ENCODE measurements at places on chromosomes 7 and 10.

DNA sequence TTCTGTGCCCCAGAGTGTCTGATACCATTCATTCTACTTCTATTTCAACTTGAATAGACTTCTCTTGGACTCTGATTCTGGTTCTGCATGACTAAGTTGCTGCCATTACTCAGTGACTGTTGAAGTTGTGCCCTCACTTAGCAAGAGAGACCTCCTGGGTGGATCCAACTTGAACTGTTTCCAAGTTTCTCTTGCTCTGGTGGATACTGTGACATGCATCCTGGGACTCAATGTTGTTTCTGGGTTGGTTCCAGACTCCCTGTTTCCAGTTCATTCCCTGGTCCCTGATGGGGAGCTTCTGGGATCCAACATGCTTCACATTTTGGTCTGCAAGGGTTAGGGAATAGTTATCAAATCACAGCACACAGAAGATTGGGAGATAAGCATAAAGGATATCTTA is 26.2 kb upstream of the PRPF18 start:
- no peak for DNase-seq

GRCh38 chr7:37942934-37943610 is 22.6 kb downstream of the EPDR1 start:
- DNase-seq = no peak

DNA sequence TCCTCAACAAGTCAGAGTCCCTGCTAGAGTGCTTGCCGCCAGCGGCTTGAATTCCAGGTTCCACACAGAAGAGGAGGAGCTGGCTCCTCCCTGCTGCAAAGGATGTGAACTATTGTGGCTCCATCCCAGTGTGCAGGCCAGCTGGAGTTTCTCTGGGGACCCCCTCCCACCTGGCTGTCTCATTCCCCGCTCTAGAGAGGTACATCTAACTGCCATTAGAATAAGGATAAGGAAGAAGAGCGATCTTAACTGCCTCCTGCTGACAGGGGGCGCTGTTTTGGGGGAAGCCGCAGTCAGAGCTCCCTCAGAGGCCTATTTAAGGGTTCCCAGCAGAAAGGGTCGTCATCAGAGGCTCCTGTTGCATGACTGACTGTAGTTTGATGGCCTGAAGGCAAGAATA is 40.8 kb upstream of the HECW1 start:
- DNase-seq = no peak

- no peak for DNase-seq
Measured at GRCh38 chr7:151484971-151485707, 34.6 kb downstream of the RHEB start.

DNA sequence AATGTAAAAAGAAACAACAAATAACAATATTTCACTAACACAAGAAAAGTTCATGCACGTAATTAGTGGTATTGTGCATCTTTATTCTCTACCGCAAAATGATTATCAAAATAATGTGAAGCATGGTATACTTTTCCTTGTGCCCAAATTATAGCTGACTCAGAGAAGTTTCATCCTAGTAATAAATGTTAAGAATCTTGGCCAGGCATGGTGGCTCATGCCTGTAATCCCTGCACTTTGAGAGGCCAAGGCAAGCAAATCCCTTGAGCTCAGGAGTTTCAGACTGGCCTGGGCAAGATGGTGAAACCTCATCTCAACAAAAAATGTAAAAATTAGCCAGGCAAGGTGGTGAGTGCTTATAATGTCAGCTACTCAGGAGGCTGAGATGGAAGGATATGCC is 105.0 kb downstream of the KMT2C start:
- no peak for DNase-seq

GRCh38 chr7:94400643-94401427 is 6.1 kb downstream of the COL1A2 start:
- DNase-seq = no peak

GRCh38 chr7:101066141-101066832 is 19.0 kb upstream of the TRIM56 start:
- no peak for DNase-seq

DNA sequence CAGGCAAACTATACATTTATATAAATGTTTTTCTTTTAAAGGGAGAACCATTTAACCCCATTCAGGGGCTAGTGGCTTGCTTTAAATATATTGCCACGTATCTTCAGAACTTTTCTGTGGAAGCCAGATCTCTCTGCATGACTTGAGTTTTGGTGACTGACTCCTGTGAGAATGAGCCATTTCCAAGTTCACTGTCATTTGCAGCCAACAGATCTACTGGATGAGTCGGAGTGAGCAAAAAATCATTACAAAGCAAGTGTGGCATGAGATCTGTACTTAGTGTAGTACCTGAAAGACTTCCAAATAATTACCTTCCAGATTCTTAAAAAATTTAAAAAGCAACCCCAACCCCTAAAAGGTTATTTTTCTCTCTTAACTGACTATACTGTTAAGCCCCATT is 45.6 kb downstream of the PDSS1 start:
- DNase-seq = no peak

GRCh38 chr7:93219868-93220267 is 6.4 kb downstream of the HEPACAM2 start:
- DNase-seq = no peak

DNA sequence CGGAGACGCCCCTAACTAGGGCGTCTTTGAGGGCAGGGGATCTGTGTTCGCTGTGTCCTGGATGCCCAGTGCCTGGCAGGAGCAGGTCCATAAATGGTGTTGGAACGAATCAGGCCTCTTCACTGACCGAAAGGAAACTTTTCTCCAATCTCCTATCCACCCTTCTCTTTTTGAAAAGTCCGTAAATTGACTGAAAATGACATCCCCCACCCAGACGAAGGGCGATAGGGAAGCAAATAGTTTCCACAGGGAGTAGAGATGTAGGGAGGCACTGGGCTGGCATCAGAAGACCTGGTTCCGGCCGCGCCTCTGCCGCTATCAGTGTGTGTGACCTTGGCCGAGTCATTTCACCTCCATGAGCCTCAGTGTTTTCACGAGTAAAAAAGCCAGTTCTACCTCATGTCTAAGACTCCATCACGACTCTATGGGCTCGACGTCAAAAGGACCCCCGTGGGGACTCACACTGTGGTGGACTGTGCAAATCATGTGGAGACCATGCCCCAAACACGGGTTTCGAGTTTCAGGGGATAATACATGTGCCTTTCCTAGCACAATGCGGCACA is 497 bp upstream of the RAB11FIP2 start:
- no peak for DNase-seq

- no peak for DNase-seq
Measured at GRCh38 chr10:58350619-58351323, 16.0 kb downstream of the UBE2D1 start.

DNA sequence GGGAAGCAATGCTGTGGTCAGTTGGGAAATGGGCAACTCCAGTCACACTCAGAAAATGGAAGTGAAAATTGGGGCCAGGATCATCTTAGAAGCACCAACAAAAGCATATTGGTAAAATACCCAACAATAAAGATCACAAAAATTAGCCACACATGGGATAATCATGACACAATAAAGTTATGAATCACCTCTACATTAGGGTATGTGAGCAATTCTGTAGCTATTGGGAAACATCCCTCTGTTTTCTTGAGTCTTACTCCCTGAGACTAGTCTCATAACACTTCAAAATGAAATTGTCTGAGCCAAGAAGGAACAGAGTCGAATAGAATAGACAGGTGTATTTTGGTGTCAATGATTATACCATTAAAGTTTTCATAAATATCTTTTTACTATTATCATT is 178.3 kb downstream of the DYNC1I1 start:
- no peak for DNase-seq

- DNase-seq = peak; percentile 28
Measured at GRCh38 chr7:77799078-77799964, 748 bp downstream of the PHTF2 start.

- DNase-seq = no peak
Measured at GRCh38 chr10:105837951-105838350, 1196.9 kb downstream of the SORCS3 start.

DNA sequence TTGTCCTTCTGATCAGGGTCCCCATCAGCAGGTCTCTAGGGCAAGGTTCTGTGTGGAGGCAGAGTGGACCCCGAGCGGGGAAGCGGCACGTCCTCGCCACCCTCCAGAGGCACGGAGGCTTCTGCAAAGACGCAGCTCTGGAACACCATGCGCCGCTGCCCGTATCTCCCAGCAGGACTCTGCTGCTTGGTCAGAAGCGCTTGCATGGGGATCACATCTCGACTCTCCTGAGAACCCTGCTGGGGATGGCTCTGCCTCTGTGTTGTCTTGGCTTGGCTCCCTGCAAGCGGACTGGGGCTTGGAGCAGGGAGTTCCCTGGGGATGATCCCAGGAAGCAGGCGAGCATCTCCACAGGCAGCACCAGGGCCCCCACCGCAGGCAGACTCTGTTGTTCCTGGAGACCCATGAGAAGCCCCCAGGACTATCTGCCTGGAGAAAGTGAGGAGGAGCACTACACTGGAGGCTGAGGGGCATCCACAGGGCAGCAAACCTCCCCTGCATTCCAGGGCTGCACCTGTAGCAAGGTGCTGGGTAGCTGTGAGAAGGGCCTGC is 520.5 kb downstream of the GLRX3 start:
- peak; percentile 65 for DNase-seq

- DNase-seq = no peak
Measured at GRCh38 chr7:98831641-98832221, 38.1 kb downstream of the TMEM130 start.

GRCh38 chr7:35003679-35004303 is 33.5 kb downstream of the DPY19L1 start:
- DNase-seq = no peak

- DNase-seq = no peak
Measured at GRCh38 chr7:109964780-109965179, 1126.1 kb upstream of the LRRN3 start.

DNA sequence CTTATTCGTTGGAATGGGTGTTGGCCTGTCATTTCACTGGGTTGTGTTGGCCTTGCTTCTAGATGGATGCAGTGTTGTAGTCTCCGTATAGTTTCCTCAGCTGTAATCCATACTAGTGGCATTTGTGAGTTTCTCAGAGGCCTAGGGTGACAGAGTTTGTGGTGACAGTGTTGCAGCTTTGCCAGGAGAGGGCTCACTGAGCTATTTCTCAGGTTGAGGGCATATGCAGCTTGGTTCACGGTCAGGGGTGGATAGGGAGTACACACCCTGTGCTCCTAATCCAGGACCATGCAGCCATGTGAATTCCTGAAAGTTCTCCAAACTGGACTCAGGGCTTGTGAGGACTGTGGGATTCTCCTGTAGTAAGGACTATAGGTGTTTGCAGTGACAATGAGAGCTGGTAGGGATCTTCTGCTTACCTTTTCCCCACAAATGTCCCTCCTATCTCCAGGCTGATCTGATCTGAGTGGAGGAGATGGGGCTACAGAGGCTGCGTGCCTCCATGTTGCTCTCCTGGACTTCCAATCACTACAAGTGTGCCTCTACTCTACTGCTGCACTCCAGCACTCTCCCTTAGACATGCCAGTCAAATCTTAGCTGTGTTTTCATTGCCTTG is 229.0 kb downstream of the STK31 start:
- no peak for DNase-seq

GRCh38 chr10:106930751-106931150 is 233.8 kb downstream of the SORCS1 start:
- DNase-seq = no peak

- DNase-seq = no peak
Measured at GRCh38 chr10:28494420-28494819, 38.5 kb upstream of the WAC start.

DNA sequence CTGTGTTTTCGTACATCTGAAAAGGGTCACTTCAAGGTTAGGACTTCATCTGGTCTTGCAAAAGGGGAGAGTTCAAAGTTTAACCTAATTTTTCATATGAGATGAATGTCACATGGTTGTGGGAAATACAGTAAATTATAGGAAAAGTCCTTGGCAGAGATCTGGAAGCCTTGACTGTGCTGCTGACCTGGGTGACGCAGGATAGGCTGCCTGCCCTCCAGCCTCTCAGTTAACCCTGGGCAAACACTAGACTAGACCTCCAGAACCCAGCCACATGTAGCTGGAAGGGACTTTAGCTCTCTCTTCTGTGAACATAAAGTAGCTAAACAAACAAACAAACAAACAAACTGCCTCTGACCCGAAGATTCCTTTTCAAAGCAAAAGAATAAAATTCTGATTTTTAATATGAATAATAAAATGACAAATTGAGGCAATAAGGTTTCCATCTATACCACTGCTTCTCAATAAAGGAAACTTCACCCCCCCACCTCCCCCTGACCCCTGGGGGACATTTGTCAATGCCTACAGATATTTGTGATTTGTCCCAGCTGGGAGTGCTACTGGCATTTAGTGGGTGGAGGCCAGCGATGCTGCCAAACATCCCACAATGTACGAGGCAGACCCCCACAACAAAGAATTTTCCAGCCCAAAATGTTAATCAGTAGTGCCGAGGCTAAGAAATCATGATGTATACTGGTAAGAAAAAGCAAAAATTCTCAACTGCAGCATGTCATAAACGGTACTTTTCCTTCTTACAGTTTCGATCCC is 75.2 kb upstream of the PRR15 start:
- no peak for DNase-seq

- DNase-seq = no peak
Measured at GRCh38 chr7:25244254-25245033, 16.2 kb upstream of the NPVF start.

DNA sequence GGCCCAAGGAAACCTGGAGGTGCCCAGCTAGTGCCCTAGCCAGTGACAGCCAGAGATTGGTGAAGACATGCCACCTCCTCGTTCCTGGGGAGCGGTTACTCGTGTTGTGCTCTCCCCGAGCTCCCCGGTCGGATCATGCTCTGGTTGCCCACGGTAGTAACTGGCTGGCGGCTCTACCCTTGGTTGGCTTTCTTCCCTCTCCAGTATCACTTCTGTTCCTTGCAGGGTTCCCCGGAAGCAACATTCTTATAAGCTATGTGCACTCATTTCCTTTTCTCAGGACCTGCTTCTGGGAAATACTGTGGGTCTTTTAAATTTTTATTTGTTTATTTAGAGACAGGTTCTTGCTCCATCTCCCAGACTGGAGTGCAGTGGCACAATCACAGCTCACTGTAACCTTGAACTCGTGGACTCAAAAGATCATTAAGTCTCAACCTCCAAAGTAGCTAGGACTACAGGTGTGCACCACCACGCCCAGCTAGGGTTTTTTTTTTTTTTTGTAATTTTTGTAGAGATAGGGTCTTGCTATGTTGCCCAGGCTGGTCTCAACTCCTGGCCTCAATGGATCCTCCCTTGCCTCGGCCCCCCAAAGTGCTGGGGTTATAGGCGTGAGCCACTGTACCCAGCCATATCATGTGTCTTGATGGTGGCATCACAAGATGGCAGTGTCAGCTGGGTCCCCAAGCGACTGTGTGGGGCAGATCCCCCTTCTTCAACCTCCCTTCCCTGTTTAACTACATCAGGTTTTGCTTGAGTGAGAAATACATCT is 6.9 kb upstream of the CALHM1 start:
- no peak for DNase-seq

GRCh38 chr7:79339208-79339925 is 114.1 kb downstream of the MAGI2 start:
- DNase-seq = no peak
